Stimulated activated CD4-positive, alpha-beta T cell treated with anti-CD3 and anti-CD28 coated beads, Interleukin-1b, Interleukin-23, amount 100 ng/mL, for 4 hours (primary cell): ENCODE measurements at places on chromosomes 5 and 9.

- no peak for DNase-seq
Measured at GRCh38 chr9:135045264-135045927, 42.1 kb upstream of the OLFM1 start.

- DNase-seq, result no peak
Measured at GRCh38 chr5:76634661-76635060, 11.5 kb upstream of the F2RL2 start.

- no peak for DNase-seq
Measured at GRCh38 chr5:41432481-41433253, 77.7 kb downstream of the PLCXD3 start.

DNA sequence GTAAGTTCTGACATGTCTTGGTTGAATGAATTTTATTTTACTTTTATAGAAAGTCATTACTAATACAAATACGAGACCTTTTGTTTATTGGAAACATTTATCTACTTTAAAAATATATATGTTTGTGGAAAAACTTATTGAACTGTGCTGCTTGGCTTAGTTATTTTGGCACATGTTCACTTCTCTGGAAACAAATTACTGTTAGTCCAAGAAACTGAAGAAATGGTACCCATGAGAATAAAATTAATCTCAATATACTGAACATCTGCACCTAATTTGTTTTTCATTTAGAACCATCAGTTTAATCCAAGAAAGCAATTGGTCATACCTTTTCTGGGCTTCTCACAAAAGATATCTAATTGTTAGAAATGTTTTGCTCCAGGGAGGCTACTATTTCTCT, 32.2 kb downstream of the INVS start:
- no peak for DNase-seq

DNA sequence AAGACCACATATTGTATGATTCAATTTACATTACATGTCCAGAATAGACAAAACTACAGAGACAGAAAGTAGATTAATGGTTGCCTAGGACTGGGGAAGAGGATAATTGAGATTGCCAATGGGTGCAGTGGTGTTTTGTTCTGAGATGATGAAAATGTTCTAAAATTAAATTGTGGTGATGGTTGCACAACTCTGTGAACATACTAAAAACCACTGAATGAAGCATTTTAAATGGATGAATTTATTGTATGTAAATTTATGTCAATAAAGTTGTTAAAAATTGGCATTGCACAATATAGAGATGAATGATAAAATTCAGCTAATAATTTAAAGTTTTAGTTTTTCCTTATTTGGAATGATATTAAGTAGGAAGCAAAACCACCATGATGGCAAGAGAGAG, 109.5 kb upstream of the NR4A3 start:
- no peak for DNase-seq

- DNase-seq, result no peak
Measured at GRCh38 chr5:80609692-80610091, 39.6 kb upstream of the ANKRD34B start.

DNA sequence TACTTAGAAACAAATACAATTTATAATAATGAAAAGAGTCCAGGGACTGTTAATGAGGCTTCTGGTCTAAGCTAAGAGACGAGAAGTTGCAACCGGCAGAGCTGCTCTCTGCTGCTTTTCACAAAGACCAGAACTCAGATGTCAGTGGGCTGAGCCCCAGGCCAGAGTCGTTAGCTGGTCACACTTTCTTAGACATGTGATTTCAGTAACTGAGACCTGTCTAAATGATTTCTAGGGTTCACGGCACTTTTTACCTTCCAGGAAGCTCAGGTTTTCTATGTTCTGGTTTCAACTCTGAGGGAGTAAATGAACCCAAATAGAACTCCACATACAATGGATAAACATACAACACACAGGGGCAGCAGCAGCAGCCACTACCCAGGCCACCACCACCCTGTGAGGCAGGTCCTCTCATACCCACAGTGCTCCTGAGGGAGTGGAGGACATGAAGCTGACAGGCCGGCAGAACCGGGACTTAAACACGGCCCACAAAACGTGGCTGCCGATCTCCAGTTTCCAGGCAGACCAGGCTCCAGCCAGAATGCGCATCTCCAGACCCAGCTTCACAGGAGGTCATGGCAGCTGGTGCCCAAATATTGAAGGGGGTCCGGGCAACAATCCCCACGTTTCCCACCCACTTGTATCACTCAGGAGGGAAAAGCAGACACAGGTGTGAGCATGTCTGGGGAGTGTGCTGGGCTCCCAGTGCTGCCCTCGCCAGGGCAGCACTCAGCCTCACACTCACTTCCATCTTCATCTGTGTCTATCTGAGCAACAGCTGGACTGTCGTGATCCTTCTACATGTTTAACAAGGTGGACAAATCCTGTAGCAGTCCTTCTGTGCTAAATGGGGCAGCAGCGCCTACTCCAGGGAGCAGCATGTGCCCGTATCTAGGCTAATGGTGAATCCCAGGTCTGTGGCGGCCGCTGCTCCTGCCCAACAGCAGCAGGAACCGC, 38.8 kb downstream of the IARS1 start:
- DNase-seq, result no peak

DNA sequence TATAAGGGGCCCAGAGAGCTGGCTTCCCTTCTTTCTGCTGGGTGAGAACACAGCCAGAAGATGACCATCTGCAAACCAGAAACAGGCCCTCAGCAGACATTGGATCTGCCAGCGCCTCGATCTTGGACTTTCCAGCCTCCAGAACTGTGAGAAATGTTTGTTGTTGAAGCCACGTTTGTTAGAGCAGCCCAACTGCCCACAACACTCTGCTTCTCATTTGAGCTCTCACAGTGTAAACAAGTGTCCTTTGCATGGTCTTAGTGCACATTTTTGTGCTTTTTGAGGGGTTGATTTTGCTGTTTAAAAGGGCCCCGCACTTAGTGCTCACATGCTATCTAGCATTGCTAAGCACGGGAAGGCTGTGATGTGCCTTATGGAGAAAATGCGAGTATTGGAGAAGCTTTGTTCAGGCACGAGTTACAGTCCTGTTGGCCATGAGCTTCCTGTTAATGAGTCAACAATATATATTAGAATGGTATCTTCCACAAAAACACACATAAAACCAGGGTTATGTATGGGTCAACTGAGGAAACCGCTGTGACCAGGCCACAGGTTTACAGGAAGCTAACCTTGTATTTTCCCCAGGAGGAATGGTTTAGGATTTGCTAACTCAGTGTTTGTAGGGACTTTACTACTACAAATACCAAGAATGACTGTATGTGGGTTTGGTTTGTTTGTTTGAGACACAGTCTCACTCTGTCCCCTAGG, 11.9 kb downstream of the CMBL start:
- DNase-seq, result no peak

GRCh38 chr9:129081388-129081904, 535 bp downstream of the DOLPP1 start:
- DNase-seq, result no peak

- DNase-seq, result peak; percentile 44
Measured at GRCh38 chr5:56815658-56816545, 553 bp downstream of the MAP3K1 start.

DNA sequence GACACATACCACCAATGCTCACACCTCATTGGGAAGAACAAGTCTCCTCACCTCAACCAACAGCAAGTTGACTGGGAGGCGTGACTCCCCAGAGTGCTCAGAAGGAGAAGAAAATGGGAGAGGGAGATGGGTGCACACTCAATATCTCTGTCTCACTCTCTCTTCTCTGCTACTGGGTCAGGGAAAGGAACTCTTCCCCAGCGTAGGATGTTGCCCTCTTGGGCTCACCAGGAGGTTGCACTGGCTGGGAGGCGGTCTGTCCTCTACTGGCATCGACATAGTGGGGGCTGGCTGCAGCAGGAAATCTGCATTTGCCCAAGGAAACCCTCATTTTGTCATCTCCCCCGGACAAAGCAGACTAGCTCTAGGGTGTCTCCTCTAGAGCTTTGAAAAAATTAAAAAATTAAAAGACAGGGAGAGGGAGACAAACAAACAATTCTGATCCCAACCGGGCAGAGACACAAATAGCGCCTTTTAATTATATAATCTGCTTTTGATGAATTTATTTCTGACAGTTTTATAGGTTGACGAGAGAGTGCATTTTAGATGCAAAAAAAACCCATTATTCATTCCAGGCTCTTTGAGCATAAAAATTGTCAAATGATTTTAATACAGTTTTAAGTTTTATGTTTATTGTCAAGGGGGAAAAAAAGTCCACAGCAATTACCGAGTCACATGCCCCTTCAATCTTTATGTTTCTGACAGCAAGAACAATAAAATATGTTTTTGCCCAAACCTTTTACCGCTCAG, 179.3 kb upstream of the MVB12B start:
- no peak for DNase-seq

- DNase-seq, result no peak
Measured at GRCh38 chr5:104708027-104708426, 1145.4 kb upstream of the NUDT12 start.

GRCh38 chr9:99433555-99433954, 211.5 kb downstream of the SEC61B start:
- peak; percentile 11 for DNase-seq

- DNase-seq, result no peak
Measured at GRCh38 chr5:103690676-103691075, 128.1 kb upstream of the NUDT12 start.

- DNase-seq, result no peak
Measured at GRCh38 chr5:73393611-73394489, 54.7 kb downstream of the FOXD1 start.

GRCh38 chr5:149719666-149720065, 10.4 kb upstream of the PPARGC1B start:
- DNase-seq, result no peak

- no peak for DNase-seq
Measured at GRCh38 chr5:1943481-1943880, 60.8 kb upstream of the IRX4 start.

DNA sequence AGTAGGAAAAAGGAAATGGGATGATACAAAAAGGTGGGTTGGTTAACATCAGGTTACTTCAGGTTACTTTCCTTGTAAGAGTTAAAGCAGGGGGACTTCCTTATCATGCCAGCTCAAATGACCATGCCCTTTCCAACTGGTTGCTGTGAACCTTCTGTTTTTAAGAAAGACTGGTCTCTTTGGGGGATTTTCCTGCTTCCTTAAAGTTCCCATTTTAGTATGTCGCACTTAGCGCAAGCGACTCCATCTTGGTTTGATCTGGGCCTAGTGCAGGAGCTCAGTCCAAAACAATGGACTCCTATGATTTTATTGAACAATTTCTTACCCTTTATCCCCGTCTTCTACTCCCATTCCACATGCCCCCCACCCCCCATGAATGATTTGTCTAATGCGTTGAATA, 169.8 kb downstream of the INSYN2B start:
- no peak for DNase-seq

GRCh38 chr9:98031935-98032334, 24.6 kb upstream of the NANS start:
- DNase-seq, result no peak

DNA sequence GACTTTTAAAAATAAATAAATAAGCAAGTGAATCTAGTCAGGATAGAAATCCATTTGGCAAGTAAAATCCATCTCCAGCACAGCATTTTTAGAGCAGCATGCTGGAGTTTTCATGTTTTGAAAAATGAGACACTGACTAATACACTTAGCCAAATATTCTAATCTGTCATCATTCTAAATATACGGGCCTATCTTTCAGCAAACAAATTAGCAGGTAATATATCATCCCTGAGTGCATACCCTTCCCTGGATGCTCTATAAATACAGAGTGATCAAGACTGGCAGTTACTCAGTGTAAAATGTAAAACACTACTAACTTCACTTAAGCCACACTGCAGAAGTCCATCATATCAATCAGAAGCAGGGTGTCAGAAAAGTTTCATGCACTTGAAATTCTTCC, 58.4 kb downstream of the MLLT3 start:
- no peak for DNase-seq

DNA sequence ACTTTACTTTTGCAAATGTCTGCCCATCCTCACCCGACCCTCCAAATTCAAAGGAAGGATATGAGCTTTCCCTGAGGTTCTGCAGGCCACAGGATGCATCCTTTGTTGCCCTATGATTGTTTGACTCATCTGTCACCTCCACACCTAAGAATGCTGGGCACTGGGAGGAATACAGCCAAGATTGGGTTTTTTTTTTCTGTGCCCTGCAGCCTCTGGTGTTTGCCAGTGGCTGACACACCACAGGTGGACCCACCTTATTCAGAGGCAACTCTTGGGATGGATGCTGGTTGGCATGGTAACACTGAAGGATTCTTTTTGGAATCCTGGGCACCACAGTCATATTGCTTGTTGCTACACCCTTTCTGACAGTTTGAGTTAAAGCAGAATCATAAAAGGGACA, 29.7 kb downstream of the C9orf152 start:
- no peak for DNase-seq

DNA sequence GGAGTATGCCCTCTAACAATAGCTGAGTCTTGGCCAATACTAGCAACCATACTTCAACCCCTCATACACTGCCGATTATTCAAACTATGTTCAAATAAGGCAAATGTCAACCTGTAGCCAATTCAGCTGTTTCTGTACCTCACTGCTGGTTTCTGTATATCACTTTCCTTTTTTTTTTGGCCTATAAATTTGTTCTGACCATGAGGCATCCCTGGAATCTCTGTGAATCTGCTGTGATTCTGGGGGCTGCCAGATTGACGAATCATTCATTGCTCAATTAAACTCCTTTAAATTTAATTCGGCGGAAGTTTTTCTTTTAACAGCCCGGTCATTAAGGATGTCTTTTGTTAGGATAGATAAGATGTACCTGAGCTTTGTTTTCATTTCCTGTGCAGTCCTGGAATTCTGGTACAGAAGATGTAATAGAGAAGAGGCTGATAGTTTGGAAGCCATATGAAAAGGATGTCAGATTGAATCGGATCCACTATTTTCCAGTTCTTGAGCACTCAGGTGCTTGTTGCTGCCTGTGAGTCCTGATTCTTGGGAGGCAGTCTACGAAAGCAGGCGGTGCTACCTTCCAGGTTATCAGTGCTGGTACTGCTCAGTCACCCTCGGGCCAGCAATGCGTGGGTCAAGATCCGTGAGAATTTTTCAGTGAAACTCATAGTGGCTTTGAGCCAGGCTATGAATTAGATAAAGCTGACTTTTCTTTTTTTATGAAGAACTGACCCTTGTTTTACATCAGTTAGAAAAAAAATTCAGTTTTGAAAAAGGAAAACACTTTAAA, 106.2 kb upstream of the TUT7 start:
- no peak for DNase-seq

DNA sequence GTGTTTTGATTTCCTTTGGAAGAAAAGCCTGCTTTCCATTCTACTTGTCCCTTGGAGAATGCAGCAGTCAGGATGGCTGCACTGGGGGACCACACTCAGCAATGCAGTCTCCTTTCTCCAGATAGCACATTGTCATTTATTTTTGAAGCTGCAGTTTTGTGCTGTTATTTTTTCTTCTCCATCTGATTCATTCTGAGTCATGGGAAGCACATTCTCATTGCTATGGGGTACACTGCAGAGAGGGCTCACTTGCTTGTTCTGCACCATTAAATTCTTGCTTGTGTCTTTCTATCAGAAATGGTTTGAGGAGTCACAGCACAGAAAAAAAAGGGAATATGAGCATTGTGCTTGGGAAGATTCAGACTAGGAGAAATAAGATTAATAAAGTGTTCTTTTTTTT, 39.7 kb upstream of the POC5 start:
- DNase-seq, result no peak

DNA sequence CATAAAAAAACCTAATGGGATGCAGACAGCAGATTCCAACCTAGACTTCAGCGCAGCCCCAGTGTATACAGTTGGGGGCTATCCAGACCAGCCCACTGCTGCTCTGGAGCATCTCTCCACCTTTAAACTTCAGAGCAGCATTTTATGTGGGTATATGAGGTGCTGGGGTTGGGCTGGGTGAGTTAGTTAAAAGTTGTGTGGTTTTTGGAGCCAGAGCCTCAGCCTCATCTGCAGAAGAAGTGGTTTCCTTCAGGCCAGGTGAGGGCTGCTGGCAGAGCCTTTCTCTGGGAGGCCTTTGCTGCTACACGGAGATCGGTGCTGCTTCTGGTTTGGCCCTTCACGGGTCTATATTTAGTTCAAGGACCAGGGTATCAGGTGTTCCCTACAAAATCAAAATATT, 228.3 kb downstream of the PDZD2 start:
- no peak for DNase-seq
